ENCODE measurements at places on chromosomes 7 and 10. TPM values are rescaled to one million over a fixed set of nuclear protein-coding genes. Genes with fewer than 3 reads are reported as not detected.
A peak's percentile ranks its signal among the peaks of the same experiment; 100 is the strongest.

DNA sequence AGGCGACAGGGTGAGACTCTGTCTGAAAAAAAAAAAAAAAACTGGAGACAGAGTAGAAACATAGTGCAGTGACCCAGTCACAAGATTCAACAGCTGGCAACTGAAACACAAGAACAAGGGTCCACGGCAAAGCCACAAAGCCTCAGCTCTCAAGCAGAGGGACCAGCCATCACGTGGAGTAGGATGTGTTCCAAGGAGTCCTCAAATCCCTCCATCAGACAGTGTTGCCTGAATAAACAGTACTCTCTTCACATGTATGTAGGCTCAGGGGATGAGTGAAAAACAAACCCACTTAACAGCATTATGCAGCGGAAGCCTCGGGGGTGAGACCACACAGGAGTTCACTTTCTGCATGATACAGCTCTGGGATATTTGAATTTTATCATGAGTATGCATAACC is 62.0 kb downstream of the SLIT1 start:
- no peak for DNase-seq

DNA sequence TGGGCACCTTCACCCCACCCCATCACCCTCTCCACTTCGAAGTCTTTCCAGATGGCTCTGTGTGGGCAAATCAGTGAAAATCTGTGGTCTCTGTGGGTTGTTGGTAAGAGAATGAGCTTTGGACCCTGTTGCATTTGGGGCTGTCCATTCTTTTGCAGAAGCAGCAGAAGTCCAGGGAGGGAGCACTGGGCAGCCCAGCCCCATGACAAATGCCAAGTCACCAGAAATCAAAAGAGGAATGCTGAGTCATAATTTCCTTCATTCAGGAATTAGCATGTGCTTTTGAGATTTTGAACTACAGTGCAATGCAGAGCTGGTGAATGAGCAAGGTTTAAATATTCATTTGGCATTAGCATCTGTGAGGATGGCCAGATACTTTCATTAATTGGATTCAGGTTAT is 556.2 kb downstream of the LRMDA start:
- peak; percentile 44 for DNase-seq

DNA sequence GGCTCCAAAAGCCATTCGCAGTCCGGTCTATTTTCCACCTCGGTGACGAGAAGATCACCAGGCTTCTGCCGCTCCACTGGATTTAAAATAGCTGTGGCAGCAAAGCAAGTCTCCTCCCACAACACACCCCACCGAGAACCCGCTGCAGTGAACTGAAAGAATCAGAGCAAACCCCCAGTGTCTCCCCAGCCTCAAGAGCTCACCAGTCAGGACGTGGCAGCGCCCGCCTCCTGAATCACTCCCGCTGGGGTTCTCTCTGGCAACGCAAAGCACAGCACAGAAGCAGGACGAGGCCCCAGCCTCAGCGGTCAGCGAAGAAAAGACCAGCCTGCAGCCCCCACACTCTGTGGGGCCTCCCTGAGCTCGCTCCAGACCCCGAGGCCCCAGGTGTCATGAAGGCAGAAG is 126.1 kb upstream of the PPP2R2D start:
- no peak for DNase-seq

DNA sequence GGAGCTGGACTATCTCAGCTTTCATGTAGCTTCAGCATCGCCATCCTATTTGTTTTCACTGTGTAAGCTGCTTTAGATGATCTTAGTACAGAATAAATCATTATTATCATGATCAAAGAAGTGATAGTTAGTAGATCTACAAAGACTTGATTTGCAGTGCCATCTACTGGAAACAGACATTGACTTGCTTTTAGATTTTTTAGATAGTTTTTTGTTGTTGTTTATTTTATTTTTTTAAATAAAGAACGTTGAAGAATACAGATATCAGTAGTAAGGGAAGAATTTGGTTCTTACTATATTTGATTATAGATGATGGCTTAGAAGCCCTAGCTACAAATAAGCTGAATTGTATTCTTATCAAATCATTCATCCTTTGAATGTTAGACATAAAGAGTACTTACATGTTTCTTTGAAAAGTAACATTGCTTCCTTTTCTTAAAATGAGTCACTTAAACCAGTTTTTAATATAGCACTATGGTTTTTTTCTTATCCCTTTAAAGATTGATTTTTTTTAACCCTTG is 6.3 kb upstream of the SFMBT2 start:
- DNase-seq = no peak

GRCh38 chr7:55533729-55534080 is 38.6 kb downstream of the VOPP1 start:
- no peak for DNase-seq

DNA sequence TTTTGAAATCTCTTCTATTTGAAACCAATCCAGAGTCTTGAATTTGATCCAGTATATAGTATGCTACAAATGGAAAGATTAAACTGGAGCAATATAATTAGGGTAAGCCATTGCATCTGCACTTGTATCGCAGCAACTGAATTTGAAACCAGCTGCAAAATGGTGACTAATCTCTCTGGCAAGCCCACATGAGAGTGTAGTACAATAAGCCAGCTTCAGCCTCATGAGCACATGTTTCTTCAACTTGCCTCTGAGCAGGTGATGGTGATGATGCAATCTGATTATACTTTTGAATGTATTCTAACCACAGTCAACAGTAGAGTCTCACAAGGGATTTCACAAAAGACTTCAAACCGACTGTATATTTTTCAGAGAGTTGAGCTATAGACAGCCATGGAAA is 829 bp upstream of the RPA3 start:
- peak; percentile 98 for DNase-seq

LIPJ gene
- not detected for total RNA-seq

DNA sequence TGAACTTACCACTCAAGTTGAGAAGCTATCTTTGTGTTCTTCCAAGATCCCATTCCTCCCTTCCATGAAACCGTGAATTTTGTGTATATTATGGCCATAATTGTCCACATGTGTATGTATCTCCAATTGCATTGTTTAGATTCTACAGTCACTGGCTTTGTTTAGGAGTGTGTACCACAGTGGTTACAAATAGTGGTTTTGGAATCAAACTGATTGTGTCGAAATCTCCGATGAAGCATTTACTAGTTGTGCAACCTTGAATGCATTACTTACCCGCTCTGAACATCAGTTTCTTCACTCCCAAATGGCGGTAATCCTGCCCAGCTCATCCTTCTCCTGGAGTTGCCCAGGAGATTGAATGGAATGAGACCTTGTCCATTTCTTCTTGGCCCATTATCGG is 145.0 kb upstream of the ZNF32 start:
- DNase-seq = peak; percentile 47

DNA sequence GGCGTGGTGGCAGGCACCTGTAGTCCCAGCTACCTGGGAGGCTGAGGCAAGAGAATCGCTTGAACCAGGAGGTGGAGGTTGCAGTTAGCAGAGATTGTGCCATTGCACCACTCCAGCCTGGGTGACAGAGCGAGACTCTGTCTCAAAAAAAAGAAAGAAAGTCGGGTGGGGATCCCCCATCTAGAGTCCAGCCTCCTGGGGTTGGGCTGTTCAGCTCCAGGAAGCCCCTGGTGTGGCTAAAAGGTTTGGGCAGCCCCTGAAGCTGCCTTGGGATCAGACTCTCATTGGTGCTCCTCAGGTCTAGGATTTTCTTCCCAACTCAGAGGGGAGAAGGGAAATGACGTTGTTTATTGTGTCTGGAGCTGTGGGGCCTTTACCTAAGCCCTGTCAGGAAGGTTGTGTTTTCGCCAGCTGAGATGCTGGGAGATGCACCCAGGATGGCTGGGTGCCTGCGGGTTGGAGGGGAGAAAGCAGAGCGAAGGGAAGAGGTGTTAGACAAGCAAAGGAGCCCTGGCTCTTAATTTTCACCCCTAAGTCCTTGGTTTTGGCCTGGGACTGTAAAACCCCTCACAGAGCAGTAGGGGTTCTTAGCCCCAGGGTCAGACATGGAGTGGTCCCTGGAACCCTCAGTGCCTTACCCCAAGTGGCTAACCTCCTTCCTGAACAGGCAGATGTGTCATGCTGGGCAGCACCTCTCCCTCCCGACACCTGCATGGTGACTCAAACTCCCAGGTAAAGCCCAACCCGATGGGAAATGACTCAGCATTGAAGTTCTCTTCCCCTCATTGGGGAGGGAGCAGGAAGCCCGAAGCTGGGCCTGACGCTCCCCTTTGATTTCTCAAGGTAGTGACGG is 21.1 kb downstream of the PLAU start:
- DNase-seq = no peak

GRCh38 chr7:130420943-130421578 is 19.8 kb downstream of the CEP41 start:
- peak; percentile 23 for DNase-seq

CCDC172 gene
- not detected for total RNA-seq

RBP3 gene
- total RNA-seq = not detected

CYP3A7 gene
- total RNA-seq = not detected

METTL27 gene
- 2.1 TPM for total RNA-seq

GRCh38 chr7:5703572-5704533 is 77.6 kb downstream of the RNF216 start:
- DNase-seq = no peak

GRCh38 chr7:151726652-151727578 is 150.0 kb downstream of the PRKAG2 start:
- DNase-seq = no peak

- DNase-seq = no peak
Measured at GRCh38 chr10:63735305-63735704, 214.1 kb downstream of the REEP3 start.

DNA sequence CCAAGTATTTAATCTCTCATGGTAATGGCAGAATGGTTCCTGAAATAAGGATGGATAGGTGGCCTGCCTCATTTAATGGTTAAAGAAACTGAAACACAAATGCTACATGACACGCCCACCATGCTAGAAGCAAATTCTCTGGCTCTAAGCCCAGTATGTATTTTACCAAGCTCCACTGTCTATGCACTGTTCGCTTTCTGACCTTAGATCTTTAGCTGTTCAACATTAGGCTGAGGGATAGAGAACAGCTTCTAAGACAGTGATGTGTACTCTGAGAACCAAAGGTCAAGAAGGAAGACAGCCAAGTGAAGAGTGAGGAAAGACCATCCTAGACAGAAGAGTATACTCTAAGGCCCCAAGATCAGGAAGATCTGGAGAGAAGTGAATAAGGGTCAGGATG is 26.6 kb downstream of the FAM3C start:
- peak; percentile 41 for DNase-seq

DNA sequence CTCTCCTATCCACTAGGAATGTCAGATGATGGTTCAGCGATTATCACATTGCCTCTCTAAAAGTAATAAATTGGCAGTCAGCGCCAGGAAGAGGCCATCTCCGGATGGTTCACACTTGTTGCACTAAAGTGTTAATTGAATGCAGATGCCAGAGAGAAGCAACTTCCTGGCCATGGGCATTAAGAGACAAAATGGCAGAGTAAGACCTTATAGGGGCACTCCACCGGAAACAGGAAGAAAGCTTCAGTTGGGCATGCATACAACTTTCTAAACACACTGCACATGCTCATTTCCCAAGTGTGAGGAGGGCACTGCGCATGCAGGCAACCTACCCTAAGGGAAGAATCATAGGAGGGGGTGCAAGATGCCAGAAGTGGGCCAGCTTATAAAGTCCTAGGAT is 71.7 kb upstream of the AUTS2 start:
- no peak for DNase-seq

DNA sequence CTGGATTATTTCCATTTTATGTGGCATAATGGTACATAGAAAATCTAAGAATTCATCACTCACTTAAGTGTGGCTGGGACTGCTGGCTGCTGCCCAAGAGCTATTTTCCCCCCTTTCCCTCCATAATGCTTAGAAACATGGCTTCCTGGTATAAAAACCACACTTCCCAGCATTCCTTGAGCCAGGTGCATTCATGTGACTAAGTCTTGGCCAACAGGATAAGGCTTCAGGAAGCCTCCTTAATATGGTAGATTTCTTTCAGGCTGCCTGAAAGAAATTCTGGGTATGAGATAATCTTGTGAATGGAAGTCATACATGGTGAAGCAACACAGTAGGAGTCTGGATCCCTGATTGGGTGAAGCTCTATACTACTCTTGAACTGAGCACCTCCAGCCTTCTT is 178.0 kb downstream of the JAZF1 start:
- DNase-seq = no peak

DNA sequence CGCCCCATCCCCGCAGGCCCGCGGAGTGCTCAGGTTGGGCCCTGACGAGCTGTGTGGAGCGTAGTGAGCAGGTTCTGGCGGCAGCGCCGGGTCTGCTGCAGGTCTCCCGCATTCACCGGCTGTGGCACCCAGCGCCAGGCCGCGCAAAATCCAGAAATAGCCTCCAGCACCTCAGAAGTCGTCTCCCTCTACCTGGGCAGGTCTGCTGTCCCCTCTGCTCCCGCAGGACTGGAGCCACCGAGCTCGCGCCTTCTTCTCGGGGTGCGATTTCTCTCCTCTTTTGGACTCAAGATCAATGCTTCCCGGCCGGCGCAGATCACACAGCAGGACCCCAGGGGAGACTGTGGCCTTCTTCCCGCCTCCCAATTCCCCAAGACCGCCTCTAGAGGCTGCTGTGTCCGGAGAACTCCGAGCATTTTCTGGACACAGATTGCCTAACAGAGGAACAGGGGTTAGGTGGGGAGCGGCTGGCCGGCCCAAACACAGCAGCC is 8.4 kb downstream of the TLX1 start:
- DNase-seq = no peak

TMEM236 gene
- 0.14 TPM for total RNA-seq

POM121 gene
- total RNA-seq = 49.1 TPM

- peak; percentile 42 for DNase-seq
Measured at GRCh38 chr7:78134256-78134655, 335.7 kb downstream of the PHTF2 start.

CUL2 gene
- 48.0 TPM for total RNA-seq

- no peak for DNase-seq
Measured at GRCh38 chr7:32150039-32150438, 79.8 kb upstream of the PDE1C start.

GRCh38 chr10:15122477-15123030 is 25.4 kb downstream of the RPP38 start:
- DNase-seq = no peak

DNA sequence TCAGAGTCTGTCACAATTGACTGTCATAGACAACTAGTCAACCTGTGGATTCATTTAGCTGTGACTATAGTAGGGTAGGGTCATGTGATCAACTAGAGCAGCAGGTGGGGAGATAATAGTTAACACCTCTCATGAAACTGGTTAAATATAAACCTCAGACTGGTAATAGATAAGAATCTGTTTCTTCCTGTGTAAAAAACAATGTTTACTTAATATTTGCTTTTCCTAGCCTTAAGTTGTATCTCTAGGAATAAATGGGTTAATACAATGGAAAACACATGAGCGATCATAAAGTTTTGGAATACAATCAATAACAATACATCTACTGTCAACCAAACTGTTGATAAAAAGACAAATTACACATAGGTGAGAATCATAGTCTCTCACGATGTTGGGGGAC is 43.4 kb upstream of the ITGB8 start:
- no peak for DNase-seq

GRCh38 chr7:30771880-30772425 is 736 bp downstream of the MINDY4 start:
- DNase-seq = no peak

GNAT3 gene
- not detected for total RNA-seq

GRCh38 chr10:69278446-69278963 is at the start of gene HK1:
Gene HK1 (plus strand): TSS chr10:69278496.
- peak; percentile 65 for DNase-seq

MYL10 gene
- total RNA-seq = 0.73 TPM

TSPAN33 gene
- total RNA-seq = 6.5 TPM

FFAR4 gene
- not detected for total RNA-seq

All from astrocyte (in vitro differentiated cells and primary cell).